ENCODE measurements at places on chromosomes 3 and 15.

DNA sequence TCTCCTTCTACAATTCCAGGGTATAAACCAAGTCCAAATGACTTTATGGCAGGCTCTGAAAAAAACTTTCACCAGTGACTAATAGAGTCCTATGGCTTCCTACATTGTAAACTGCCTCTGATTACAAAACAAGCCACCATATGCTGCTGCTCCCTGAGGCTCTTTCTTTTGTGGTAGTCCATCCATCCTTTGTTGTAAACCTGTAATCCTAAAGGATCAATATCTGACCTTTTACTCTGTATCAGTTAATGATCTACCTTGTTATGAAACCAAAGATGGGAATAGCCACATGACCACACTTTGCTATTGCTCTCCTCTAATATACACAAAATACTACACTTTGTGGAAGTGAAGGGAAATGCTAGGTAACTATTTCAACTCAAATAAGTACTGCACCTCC, 434.7 kb upstream of the AGTR1 start:
- no peak for DNase-seq

DNA sequence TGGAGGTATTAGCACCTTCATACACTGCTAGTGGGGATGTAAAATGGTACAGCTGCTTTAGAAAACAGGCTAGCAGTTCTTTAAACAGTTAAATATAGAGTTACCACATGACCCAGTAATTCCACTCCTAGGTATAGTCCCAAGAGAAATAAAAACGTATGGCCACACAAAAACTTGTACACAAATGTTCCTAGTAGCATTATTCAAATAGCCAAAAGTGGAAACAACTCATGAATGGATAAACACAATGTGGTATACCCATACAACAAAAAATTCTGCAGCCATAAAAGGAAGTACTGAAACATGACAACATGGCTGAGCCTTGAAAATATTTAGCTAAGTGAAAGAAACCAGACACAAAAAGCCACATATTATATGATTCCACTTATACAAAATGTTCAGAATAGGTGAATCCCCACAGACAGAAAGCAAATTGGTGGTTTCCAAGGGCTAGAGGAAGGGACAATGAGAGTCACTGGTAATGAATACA, 40.8 kb upstream of the KLF13 start:
- DNase-seq: no peak

GRCh38 chr3:59192473-59192872, 142.6 kb upstream of the CFAP20DC start:
- DNase-seq: no peak

DNA sequence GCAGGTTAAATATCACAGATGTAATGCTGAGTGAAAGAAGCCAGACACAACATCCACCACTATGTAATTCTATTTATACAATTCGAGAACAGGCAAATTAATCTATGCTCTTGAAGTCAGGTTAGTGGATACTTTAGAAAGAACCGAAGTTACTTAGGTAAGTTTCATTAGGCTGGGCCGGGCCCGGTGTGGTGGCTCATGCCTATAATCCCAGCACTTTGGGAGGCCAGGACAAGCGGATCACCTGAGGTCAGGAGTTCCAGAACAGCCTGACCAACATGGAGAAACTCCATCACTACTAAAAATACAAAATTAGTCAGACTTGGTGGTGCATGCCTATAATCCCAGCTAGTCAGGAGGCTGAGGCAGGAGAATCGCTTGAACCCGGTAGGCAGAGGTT, 1105.7 kb downstream of the NSUN3 start:
- no peak for DNase-seq

GRCh38 chr3:126682009-126682408, 22.0 kb upstream of the CHCHD6 start:
- peak; percentile 32 for DNase-seq

All from H1 (cell line).